Urinary bladder (tissue), 4 donors: ENCODE measurements at places on chromosomes 11 and 22. TPM values are rescaled to one million over a fixed set of nuclear protein-coding genes. Genes with fewer than 3 reads are reported as not detected.
A peak's percentile ranks its signal among the peaks of the same experiment; 100 is the strongest.

NRXN2 gene
- total RNA-seq: 11.5 TPM

CDHR5 gene
- total RNA-seq: not detected

MUC6 gene
- total RNA-seq: not detected

CNTN5 gene
- total RNA-seq: 2.6 TPM

IGLL1 gene
- total RNA-seq: not detected

OR51B2 gene
- 1.7 TPM for total RNA-seq

MAP6 gene
- 5.6 TPM for total RNA-seq

GRCh38 chr22:29258407-29259252 lies 9.2 kb downstream of the RHBDD3 start:
- no peak for DNase-seq

DNA sequence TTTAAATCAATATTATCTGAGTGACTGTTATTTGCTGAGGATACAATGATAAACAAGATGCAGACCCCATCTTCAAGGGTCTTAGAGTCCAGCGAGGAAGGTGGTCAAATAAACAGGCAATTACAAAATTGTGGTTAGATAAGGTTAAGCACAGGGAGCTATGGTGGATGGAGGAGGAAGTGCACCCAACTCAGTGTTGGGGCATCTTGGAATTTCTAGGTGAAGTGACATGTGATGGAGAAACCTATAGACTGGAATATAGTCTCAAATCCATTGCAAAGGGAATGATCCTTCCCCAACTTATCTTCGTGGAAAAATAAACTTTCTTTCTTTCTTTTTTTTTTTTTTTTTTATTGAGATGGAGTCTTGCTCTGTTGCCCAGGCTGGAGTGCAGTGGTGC lies 3.4 kb upstream of the PTPRJ start:
- no peak for DNase-seq

GRCh38 chr11:36818410-36818809 lies 220.4 kb upstream of the RAG2 start:
- no peak for DNase-seq

- DNase-seq: no peak
Observed at GRCh38 chr11:119282495-119282894, 34.4 kb downstream of the MCAM start.

DNA sequence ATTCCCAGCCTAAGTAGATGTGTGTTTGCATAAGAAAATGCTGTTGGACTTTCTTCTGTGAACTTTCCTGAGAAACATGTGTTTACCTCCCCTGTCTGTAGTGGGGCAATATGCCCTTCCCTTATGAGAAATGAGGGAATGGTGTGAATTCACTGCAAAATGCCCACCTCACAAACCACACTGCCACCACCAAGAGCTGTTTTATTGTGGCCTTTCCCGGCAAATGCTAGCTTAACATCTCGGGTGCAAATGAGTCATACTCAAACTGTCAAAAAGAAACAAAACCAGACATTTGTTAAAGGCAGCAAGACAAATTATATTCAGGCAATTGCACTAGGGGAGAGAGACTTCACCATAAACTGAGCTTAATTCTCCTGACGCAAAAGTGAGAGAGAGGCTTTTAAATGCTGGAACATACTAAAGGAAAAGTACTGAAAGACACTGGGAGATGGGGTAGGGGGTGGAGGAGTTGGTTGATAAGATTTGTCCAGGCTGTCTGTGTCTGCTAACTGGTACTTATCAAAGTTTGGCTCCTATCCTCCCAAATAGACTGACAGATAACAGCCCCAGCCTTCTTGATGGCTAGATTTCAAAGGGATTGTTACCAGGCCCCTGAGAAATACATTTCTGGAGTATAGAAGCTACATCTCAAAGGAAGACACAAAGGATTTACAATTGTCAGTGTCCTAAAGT lies 70.9 kb upstream of the OR5AK2 start:
- DNase-seq: no peak

GRCh38 chr11:115238791-115239190 lies 265.4 kb downstream of the CADM1 start:
- DNase-seq: no peak

- DNase-seq: no peak
Observed at GRCh38 chr22:27746918-27747317, 54.6 kb downstream of the MN1 start.

DNA sequence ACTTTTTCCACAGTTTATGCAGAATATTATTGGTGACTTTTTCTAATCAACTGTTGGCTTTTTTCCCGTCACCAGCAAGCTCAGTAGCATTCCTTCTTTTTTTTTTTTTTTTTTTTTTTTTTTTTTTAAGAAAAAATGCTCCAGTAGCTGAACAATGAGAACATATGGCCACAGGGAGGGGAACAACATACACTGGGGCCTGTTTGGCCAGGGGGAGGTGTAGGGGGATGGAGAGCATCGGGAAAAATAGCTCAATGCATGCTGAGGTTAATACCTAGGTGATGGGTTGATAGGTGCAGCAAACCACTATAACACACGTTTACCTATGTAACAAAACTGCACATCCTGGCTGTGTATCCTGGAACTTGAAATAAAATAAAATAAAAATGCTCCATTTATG lies 82.5 kb downstream of the ARHGAP42 start:
- DNase-seq: no peak

DNA sequence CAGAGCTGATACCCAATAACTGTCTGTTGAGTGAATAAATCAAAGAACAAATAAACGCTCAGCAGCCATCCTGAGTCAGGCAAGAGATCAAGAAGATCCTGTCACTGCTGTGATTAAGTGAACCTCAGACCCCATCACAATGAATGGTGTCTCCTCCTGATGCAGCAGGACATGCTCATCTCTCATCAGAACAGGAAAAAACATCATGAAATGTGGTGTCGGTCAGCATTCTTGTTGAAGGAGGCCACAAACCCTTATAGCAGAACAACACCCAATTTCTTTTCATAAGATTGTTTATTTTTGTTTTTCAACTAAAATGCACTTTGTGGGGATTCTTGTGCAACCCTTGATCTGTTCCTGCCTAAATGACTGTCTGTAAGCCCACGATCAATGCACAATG lies 60.3 kb downstream of the SYTL2 start:
- DNase-seq: no peak

DNA sequence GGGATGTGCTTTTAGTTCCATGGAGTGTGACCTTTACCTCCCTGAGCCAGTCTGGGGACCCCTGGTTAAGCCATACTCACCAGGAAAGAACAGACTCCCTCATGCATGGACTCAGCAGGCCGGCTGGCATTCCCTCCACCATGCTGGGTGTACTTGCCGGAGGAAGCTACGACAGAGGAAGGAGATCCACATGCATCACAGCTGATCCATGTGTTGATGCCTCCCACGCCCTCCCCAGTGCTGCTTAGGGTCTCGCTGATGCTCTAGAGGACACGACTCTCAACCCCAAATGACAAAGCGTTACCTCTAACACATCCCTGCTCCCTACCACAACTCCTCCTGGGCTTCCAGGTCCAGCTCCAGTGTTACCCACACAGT lies 39.8 kb downstream of the GAB4 start:
- no peak for DNase-seq

GRCh38 chr22:39526736-39527171 lies 5.8 kb downstream of the RPS19BP1 start:
- no peak for DNase-seq

GRCh38 chr22:20738394-20739089 lies 35.4 kb upstream of the SERPIND1 start:
- no peak for DNase-seq

- no peak for DNase-seq
Observed at GRCh38 chr11:86421946-86422345, 47.3 kb downstream of the CCDC81 start.

DNA sequence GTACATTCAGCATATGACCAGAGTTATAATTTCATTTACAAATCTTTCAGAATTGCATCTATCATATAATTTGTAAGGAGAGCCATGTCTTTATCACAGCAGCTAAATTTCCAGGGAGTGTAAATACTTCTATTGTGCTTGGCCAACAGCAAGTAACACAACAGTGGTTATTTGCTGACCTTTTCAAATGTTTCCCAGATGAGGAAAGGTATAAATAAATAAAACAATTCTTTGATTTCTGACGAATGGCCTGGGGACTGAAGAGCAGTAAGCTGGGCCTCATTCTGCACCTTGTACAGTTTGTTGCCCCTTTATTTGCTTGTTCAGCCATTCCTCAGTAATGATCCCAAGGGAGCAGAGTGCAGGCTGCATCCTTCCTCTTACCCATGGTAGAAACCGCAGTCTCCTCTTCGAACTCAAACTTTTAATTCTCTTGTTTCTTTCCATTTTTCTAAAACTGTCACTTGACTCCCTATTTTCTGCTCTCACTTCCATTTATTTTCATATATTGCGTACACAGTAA lies 132.8 kb downstream of the DDX10 start:
- DNase-seq: no peak

GRCh38 chr11:70146895-70147520 lies 56.1 kb upstream of the FADD start:
- DNase-seq: no peak

- no peak for DNase-seq
Observed at GRCh38 chr22:45642986-45643385, 28.6 kb upstream of the ATXN10 start.

DNA sequence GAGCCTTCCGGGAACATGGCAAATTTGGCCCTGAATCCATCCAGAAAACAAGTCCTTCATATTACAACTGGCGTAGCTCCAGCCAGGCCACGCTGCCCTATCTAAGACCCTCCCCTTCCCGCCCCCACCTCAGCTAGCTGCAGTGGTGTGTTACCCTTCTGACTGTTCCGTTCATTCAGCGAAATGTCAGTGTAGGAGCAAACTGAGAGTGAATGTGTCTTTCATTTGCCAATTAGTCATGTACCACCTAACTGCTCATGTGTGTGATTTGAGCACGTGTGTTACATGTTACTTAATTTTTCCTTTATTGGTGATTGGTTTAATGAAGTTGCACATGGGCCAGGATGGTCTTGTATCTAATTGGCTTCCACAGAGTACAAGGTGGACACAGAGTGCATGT lies 34.8 kb upstream of the POU2AF1 start:
- no peak for DNase-seq

DNA sequence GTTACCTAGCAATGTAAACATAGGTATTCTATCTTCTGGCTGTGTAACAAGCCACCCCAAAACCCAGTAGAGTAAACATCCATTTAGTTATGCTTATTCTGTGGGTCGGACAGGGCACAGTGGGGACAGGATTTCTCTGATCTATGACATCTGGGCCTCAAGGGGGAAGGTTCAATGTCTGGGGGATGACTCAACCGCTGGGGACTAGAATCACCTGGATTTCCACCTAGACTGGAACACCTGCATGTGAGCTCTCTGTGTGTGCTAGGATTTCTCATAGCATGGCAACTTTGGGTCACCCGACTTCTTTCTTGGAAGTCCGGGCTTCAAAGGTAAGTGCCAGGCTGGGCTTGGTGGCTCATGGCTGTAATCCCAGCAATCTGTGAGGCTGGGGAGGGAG lies 36.5 kb upstream of the MICAL2 start:
- no peak for DNase-seq

DNA sequence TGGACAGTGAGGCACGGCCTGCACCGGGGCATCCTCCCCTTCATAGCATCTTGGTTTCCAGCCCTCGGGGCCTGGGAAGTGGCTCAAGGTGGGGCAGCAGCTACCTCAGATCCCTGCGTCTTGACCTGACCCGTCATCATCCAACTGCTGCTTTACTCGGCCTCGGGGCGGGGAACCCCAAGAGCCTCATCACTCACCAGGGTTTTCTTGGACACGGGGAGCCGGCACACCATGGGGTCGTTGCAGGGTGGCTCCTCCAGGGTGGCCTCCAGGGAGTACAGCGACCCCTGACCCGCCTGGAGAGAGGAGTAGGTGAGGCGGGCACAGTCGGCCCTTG lies 651 bp downstream of the CTSF start:
- no peak for DNase-seq

- DNase-seq: no peak
Observed at GRCh38 chr22:31692186-31692886, 30.3 kb upstream of the PISD start.

DNA sequence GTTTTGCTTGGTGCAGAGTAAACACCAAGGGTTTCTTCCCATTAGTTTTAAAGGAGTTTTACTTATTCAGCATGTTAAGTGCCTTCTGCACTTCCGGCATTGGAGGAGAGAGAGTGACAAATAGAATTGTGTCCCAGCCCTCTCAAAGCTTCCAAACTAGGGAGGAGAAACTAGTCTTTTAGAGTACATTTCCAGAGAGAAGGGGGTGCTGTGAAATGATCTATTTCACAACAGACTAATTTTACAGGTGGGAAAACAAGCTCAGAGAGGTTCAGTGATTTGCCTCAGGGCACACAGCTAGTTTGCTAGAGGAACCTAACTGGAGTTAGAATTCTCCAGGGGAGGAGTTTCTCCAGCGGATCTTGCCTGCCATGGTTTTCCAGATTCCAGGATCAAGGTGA lies 12.6 kb downstream of the MPST start:
- DNase-seq: no peak

DNA sequence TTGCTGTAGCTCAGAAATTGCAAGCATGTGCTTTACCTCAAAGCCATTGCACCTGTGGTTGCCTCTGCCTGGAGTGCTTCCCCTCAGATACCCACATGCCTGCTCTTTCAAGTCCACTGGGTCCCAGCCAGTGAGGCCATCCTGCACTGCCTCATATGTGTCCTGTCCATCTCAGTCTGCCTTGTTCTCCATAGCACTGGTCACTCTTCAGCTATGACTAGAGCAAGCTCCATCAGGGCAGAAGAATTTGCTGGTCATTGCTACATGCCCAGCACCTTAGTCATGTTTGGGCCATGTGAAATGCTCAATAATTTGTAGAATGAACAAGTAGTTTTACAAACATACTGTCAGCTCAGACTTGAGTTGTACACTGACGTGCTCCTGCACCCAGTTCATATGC lies 64.4 kb upstream of the HORMAD2 start:
- no peak for DNase-seq

- DNase-seq: no peak
Observed at GRCh38 chr11:5940748-5941147, 1.3 kb upstream of the OR56A3 start.

GRCh38 chr11:13008061-13008435 lies 1.1 kb upstream of the RASSF10 start:
- peak; percentile 35 for DNase-seq

DNA sequence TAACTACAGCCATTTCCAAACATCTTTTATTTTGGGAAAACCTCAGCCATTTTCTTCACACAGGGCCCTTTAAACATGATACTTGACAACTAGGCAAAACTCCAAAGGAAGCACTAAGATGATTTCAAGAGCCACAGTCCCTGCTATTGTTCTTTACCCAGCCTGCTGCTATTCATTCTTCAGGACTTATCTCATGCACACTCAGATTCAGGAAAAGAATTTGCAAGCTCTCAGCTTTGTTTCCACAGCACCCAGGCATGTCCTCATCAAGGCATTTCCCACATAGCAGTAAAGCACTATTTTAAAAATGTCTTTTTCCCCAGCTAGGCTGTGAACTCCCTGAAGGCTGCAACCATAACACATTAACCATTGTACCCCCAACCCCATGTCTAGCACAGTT lies 609.3 kb upstream of the CCDC90B start:
- DNase-seq: no peak
